ENCODE measurements at places on chromosomes 12 and 14.
A peak's percentile ranks its signal among the peaks of the same experiment; 100 is the strongest.

GRCh38 chr12:81084811-81085350 is 7.0 kb downstream of the ACSS3 start:
- DNase-seq, result no peak

- no peak for DNase-seq
Measured at GRCh38 chr12:120079411-120080400, 36.8 kb downstream of the RAB35 start.

DNA sequence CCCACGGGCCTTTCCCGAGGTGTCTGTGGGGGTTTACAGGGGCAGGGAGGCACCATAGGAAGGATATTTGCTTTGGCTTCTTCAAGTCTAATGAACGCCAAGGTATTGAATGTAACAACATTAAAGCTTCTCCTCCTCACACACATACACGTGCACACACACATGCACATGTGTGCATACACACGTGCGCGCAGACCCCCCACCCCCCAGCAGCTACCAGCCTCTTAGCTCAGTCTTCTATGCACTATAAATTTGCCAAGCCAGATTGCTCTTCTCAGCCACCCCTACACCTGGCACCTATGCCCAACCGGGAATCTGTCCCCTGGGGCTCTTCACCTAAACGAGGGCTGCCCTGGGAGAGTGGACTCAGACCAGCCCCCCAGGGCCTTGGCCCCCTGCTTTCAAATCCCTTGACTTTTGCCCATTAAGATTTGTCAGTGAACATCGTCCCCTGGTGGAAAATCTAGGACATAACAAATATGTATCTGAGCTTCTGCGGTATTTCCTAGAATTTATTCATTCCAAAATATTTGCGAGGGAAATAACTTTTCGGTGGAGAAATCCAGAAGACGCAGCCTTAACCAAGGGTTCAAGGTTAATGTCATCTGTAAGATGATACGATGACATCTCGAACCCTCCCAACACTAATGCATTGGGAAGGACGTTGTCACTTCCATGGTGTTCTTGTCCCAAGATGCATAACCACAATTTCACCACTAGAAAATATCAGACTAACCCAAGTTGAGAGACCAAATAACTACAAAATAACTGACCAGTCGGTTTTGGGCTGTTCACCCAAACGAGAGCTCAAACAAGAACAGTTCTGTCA is 330.4 kb downstream of the MED13L start:
- no peak for DNase-seq

GRCh38 chr14:106459971-106460730 is 933.8 kb downstream of the TMEM121 start:
- peak; percentile 63 for DNase-seq

DNA sequence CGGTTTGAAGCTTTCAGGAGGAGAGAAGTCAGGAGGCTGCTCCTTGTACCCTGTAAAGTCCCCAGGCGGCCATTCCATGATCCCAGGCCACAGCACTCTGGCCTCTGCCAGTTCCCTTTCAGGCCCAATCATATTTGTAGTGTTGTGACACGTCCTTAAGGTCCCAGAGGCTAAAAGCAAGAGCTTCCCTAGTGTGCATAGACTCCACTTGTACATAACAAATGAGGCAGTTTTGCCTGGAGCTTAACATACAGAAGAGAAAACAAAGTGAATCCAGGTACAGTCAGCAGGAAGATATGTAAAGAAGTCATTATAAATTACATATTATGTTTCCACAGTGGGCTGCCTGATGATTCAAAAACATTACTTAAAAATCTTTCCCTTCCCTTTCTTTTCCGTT is 81.1 kb upstream of the RPH3A start:
- no peak for DNase-seq

DNA sequence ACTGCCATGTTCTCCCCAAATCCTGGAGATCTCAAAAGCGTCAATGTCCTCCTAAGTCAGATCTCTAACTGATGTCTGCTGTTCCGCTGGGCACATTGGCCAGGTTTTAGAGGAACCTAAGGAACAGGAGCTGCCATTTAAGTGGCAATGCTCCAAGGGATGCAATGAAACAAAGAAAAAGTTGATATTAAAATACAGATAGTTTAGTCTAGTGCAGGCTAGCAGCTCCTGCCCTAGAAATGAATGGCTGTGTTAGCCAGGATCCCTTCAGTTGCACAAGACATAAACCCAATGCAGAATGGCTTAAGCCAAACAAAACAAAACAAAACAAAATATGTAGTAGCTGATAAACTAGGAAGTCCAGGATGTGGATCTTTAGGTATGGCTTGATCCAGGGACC is 144.1 kb downstream of the HMGA2 start:
- no peak for DNase-seq

- no peak for DNase-seq
Measured at GRCh38 chr12:52442600-52443061, 8.5 kb upstream of the KRT75 start.

GRCh38 chr12:6813363-6813762 is 8.3 kb upstream of the GPR162 start:
- no peak for DNase-seq

- peak; percentile 51 for DNase-seq
Measured at GRCh38 chr12:56007564-56008559, 10.8 kb downstream of the SUOX start.

DNA sequence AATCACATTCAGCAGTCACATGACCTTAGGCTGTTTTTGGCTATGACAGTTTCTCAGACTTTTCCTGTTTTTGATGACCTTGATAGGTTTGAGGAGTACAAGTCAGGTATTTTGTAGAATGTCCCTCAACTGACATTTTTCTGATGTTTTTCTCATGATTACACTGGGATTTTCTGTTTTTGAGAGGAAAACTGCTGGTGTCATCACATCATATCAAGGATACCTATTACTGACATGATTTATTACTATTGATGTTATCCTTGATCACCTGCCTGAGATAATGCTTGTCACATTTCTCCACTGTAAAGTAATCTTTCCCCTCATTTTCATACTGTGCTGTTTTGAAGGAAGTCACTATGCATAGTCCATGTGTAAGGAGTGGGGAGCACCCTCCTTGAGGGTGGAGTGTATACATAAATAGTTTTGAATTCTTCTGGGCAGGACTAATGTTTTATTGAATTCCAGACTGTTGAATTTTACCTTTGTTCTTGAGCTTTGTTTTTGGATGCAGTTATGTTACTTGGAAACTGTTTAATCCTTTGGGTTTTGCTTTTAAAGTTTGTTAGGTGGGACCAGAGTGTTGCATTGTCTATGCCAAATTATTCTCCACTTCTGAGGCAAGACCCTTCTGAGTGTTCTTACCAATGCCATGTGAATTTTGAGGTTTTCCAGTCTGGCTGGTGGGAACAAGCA is 444.5 kb upstream of the FAR2 start:
- no peak for DNase-seq

- DNase-seq, result no peak
Measured at GRCh38 chr12:44611538-44611937, 264.6 kb downstream of the NELL2 start.

All from stimulated activated CD4-positive, alpha-beta T cell treated with anti-CD3 and anti-CD28 coated beads, Interleukin-1b, Interleukin-23, amount 100 ng/mL, for 48 hours (primary cell).